ENCODE measurements at places on chromosomes 6 and 20.

DNA sequence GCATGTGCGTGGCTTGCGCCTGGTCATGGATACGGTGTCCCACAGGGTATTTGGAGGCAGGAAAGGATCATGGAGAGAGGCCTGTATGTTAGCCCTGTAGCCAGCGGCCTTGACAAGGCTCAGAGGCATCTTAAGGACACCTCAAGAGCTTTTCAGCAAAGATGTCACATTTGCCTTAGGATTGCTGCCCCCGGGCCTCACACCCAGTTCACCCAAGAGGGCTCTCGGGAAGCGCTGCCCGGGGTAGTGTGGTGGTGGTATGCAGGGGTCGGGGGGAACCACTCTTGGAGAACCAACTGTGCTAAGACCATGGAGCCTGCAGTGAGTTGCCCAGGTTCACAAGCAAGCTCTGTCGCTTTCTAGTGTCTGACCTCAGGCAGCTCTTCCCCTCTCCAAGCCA lies 36.9 kb upstream of the VSTM2L start:
- DNase-seq: no peak

GRCh38 chr20:37560629-37561028 lies 33.0 kb upstream of the BLCAP start:
- DNase-seq: no peak

DNA sequence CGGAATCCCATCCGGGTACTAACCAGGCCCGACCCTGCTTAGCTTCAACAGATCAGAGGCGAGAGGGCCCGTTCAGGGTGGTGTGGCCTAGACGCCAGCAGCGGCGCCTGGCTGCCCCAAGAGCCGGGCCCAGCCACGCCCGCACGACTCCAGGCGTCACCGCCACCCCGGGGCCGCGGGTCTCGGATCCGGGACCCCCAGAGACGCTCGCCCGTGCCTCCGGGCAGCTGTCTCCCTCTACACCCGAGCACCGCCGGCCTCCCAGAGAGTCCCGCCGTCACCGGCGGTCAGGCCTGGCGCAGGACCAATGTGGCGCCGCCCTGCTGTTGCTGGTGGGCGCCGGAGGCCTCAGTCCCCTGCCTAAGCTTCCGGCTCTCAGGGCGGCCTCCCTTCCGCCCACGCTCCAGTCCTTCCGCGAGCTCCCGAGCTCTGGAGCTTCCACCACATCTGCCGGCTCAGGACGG lies 441.2 kb upstream of the DEFB115 start:
- no peak for DNase-seq

DNA sequence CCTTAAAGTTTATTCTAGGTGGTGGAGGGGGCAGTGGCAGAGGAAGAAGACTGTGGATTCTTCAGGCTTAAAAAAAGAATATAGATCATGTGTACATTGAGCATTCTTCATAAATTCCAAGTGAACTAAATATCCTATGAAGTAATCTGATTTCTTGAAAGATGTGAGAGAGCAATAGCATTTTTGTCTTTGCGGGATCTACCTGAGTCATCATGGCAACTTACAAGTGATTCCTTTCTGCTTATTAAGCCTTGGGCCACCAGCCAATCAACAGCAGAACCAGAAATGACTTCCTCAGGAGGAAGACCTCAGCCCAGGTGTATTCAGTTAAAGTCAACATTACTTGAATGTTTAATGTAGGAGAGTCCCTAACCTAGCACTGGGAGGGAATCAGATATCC lies 756.9 kb downstream of the TFAP2A start:
- DNase-seq: no peak

GRCh38 chr20:667351-668034 lies 8.1 kb downstream of the SCRT2 start:
- no peak for DNase-seq

DNA sequence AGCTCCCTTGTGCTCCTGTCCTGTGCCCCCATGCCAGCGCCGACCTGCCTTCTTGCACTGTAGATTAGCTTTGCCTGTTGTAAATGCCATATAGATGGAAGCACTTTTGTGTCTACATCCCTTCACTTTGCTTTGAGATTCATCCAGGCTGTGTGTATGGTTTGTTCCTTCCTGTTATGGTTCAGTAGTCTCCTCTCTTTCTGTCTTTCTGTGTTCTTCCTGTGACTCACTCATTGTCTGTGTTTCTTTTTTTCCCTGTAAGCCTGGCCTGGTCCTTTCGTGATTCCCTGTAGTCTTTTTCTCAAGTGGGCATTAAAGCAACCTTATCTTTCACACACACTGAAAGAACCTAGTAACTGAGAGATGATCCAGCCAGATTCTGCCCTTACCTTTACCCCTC lies 66.6 kb downstream of the JARID2 start:
- no peak for DNase-seq

- DNase-seq: no peak
Measured at GRCh38 chr6:33960345-33961313, 156.8 kb upstream of the MLN start.

DNA sequence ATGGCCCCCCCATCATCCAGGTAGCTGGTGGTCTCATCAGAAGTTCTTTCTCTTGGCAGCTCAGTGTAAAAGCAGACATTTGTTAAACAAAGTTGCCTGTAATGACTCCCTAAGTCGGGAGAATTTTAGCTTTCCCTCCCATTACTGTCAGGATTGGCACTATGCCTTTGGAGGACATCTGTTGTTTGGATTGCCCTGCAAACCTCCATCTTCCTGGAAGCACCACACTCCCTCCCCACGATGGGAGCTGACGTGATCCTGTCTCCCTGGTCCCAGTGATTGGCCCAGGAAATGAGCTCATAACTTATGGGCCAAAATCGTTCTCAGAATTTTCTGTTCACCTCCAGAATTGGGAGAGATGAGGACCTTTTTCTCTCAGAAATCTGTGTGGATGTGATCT lies 42.6 kb upstream of the CNR1 start:
- DNase-seq: no peak

- DNase-seq: no peak
Measured at GRCh38 chr6:106536851-106537250, 92.4 kb downstream of the RTN4IP1 start.

DNA sequence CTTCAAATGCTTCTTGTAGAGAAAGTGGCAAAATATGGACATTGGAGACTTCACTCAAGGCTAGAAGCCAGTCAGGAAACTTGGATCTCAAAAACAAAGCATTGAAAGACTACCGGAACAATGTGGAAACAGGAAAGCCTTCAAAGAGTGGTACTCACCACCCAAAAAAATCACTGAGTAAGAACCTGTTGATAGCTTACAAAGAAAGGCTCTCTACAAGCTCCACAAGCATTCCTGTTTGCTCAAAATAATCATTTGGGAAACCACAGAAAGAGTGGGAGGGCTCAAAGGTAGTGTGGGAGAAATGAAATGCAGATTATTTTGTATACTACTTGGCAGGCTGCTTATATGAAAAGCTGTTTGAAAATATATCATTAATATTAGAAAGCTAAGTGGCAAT lies 9.5 kb upstream of the DST start:
- DNase-seq: no peak

DNA sequence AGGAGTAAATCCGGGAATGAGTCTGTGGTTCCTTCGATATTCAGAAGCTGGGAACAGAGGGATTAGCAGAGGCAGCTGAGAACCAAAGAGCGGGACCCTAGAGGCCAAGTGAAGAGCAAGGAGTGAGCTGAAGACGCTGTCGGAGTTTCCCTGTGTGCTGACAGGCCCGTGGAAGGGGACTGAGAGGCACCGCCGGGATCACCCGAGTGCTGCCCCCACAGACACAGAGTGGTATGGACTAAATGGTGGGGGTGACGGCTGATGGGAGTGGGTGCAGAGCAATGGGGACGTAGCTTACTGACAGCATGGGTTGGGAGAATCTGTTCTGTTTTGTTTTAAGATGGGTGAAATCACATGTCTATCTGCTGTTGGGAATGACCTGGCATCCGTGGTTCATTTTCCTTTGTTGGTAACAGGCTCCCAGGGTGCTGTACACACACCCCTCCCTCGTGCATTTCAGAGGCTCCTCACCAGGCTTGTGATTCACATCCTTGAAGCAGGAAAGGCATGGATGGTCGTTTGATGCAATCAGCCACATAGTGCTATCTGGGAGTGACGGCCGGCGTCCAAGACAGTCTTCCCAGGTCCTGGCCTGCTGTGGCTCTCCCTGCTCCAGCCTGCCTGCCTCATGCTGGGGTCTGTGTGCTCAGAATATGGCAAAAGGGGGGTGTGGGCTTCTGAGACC lies 97.4 kb downstream of the THBS2 start:
- no peak for DNase-seq

GRCh38 chr20:50227506-50227905 lies 36.9 kb downstream of the CEBPB start:
- DNase-seq: no peak

Data from stimulated activated naive CD4-positive, alpha-beta T cell (primary cell).